ENCODE measurements at places on chromosomes 5 and 9.

DNA sequence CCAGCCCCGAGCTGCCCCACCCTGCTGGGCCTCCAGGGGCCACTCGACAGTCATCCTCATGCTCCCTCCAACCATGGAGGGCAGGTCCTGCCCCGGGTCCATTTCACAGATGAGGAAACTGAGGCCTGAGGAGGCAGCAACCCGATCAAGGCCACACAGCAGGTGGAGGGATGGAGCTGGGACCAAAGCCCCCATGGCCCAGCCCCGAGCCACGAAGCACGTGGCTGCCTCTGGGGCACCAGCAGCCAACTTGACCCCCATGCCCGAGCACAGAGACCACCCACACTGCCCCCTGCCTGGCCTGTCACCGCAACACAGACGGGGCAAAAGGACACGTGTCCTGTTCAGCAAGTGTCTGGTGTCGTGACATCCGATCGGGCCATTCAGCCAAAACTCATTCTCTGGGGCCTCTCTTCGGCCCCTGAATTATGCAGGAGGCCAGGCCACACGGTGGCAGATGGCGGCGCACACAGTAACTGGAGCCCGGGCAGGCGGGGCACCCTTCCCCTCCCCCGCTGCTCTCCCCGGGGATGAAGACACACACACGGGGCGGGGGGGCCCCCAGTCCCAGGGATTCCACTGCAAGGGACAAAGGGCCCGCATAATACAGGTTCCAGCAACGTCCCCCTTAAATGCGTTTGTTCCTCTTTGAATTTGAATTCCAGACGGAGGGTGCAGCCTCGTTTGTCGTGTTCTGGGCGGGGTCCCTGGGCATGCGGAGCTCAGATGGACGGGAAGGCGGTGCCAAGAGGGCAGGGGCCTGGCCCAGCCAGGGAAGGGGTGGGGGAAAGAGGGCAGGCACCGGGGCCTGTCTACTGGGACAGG lies 29.4 kb upstream of the TMEM250 start:
- DNase-seq = no peak

DNA sequence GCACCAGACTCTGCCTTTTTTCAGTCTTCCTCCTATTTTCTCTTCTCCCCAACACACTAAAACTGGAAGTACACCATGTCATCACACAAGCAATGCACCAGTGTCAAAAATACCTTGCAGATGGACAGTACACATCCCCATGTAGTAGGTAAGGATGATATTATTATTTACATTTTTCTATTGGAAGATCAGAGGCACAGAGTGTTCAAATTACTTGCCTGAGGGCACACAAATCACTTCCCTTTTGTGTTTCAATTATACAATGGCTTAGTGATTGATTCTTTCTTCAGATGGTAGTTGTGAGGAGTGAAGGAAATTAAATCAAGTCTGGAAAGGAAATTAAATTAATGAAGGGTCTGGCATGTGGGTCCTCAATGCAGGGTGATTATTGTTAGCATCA lies 39.6 kb downstream of the CTSL start:
- DNase-seq = no peak

DNA sequence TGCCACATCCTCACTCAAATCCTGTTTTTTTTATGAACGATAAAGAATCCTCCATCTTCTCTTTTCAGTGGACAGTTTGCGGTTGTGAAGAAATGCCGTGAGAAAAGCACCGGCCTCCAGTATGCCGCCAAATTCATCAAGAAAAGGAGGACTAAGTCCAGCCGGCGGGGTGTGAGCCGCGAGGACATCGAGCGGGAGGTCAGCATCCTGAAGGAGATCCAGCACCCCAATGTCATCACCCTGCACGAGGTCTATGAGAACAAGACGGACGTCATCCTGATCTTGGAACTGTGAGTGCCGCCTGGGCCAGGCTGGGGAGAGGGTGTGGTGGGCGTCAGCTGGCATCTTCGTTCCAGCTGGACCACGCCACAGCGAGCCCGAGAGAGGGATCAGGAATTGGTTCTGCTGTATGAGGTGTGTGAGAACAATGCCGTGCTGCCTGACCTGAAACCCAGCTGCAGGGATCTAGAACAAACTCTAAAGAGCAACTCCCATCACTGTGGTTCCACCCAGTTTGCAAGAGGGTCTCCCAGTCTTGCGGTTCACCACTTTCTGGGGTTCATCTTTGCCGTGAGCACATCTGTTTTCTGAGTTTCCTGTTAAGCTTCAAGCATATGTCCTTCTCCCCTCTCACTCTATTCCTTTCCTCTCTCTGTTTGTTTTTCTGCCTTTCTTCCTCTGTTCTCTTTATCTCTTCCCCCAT lies 107.4 kb downstream of the DAPK1 start:
- no peak for DNase-seq

- DNase-seq = no peak
Measured at GRCh38 chr9:123642291-123643278, 286.6 kb downstream of the CRB2 start.

- no peak for DNase-seq
Measured at GRCh38 chr5:151345808-151346478, 1.4 kb downstream of the SLC36A2 start.

DNA sequence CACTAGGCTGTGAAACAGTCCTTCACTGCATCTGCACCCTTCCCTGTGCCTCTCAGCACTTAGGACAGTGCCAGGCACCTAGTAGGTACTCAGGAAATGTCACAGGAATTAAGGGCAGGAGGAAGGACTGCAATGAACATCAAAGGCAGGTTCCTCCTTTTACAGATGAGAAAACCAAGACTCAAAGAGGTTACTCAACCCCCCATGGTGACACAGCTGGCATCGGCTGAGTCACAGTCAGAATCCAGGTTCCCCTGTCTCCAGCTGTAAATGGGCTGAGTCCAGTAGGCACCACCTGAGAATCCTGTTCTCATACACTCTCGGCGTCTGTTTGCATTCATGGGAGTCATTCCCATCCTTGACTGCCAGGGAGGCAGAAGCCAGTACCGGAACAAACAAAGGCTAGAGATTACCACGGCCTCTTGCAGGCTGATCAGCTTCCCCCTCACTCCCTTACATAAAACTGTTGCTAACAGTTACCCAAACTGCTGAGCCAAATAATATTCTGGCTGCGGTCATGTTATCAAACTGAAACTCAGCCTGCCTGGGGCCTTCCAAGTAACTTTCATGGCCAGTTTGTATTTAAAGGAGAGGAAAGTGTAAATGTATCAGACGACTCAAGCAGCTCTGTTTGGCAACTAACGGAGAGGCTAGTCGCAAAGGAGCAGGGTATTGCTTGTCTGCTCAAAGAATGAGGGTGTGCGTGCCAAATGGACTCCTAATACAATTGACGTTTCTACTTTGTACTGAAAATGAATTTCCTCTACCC lies 201.7 kb downstream of the PAPPA start:
- DNase-seq = no peak

Data from RWPE2 (cell line).